ENCODE measurements at places on chromosomes 4 and X.

DNA sequence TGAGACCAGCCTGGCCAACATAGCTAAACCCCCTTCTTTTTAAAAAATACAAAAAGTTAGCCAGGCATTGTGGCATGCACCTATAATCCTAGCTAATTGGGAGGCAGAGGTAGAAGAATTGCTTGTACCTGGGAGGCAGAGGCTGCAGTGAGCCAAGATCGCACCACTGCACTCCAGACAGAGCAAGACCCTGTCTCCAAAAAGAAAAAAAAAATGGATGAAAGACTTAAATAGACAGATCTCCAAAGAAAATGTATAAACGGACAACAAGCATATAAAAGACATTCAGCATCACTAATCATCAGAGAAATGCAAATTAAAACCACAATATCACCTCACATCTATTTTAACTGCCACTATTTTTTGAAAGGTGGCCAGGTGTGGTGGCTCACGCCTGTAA, 6.6 kb upstream of the SAT1 start:
- DNase-seq, result no peak

DNA sequence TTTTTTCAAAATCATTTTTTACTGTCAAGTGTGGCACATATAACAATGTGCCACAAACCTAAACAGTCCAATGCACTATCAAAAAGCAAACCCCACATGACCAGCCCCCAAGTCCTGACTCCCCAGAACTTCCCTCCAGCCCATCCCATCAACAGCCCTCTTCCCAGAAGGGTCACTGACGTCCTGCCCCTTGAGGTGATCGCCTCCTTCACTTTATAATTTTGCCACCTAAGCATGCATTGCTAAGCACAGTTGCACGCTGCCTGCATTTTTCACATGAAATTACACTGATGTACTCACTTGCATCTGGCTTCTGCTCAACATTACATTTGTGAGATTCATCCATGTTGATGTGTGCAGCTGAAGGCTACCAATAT, 42.5 kb downstream of the HTRA3 start:
- DNase-seq, result no peak

DNA sequence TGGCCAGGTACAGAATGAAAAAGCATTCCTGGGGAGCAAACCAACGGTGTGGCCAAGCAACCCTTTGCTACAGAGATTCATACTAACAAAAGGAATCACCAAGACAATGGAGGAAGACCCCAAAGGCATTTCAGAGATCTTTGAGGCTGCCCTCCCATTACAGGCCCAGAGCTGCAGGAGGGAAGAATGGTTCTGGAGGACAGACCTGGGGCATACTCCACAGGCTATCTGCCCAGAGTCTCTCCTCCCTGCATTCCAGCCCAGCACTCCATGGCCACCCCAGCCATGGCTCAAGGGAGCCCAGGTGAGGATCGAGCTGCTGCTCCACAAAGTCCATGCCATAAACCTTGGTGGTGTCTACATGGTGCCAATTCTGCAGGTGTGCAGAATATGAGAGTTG, 81.9 kb downstream of the ATP11C start:
- no peak for DNase-seq

DNA sequence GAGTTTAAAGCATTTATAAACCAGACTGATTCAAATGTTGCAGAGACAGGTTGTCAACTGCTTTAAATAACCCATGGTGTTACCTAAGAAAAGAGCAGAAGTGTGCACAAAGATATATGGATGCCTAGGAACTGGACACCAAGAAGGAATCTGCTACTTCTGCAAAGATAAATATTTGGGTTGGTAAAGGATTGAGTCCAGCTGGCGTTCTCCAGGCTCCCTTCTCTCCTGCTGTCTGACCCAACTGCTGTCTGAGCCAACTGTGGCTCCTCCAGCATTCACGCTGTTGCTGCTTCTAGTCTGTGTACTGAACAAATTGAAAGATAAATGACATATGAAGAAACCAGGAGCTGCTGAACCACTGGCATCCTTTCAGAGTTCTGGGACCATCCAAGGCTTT, 1167.8 kb upstream of the PRKX start:
- DNase-seq, result no peak

DNA sequence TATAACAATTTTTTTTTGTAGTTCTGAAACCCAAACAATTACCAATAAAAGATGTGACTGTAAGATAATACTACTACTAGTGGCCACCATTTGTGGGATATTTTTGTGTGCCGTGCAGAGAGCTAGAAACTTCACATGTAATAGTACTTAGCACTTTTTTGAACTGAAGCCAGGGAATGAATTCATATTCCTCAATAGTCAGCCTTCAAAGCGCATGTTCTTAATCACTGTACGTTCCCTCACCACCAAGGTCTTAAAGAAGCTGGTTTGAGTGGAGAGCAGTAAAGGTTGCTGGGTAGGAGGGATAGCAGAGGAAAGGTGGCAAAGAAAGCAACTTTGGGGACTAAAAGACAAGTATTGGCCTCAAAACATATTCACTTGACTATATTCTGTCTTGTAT, 9.6 kb upstream of the RUFY3 start:
- no peak for DNase-seq

GRCh38 chr4:67071641-67072040, 473.7 kb downstream of the CENPC start:
- no peak for DNase-seq

DNA sequence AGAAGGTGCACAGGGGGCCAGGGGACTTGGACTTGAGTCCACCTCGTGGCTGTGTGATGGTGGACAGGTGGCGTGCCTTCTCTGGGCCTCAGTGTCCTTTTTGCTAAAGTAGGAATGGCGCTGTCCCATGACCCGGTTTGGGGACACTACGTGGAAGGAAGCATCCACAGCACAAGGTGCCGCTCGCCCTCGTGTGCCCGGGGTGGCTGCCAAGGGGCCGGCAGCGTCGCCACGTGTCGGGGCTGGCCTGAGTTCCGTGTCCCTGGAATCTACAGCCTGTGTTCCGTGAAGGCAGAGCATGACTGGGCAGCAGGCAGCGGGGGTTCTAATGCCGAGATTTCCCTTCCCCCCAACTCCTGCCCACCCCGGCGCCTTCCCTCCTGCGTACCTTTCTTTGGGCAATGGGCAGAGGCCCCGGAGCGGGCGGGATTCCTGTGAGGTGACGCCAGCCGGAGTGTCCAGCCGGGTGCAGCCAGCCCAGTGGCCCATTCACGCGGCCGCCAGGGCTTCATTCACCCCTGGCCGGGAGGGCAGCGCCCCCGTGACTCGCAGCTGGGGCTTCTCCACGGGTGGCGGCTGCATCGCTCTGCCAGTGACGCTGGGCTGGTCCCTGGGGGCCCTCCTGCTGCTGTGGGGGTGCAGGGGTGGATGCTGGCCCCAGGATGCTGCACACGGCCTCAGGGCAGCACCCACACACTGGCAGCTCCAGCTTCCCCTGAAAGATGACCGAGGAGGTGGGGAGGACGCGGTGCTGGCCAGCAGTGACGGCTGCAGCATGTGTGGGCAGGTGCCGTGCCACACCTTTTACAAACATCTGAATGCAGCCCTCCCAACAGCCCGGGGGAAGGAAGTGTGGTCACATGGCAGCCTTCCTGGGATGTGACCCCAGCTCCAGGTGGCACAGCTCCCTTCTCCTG, 21.2 kb downstream of the DOK7 start:
- no peak for DNase-seq

GRCh38 chr4:89108091-89108490, 3.2 kb upstream of the TIGD2 start:
- DNase-seq, result no peak

- DNase-seq, result no peak
Observed at GRCh38 chr4:2284934-2285612, 23.2 kb upstream of the MXD4 start.

GRCh38 chr4:155042014-155042413, 166.4 kb upstream of the NPY2R start:
- no peak for DNase-seq

DNA sequence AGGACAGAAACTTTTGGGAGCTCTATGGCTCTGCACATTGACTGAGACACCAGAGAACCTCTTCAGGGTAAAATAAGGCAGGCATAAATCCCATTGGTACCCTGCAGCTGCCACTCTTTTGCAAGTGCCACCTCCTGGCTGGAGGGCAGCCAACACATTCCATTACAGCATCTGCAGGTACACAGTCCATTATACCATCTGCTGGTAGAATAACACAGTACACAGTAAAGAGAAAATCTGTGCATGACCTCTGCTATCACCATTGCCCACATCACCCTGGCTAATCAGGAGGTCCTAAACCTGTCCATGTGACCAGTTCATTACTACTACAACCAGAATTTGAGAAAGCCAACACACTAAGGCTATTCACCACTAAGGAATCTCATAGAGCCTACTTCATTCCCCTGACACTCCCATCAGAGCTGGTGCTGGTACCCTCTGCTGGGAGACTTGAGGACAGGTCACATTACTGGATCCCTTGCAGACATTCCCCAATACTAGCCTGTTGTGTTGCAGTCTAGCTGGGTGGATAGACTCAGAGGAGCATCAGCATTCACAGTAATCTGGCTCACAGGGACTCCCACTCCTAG, 176.2 kb upstream of the TACR3 start:
- no peak for DNase-seq

DNA sequence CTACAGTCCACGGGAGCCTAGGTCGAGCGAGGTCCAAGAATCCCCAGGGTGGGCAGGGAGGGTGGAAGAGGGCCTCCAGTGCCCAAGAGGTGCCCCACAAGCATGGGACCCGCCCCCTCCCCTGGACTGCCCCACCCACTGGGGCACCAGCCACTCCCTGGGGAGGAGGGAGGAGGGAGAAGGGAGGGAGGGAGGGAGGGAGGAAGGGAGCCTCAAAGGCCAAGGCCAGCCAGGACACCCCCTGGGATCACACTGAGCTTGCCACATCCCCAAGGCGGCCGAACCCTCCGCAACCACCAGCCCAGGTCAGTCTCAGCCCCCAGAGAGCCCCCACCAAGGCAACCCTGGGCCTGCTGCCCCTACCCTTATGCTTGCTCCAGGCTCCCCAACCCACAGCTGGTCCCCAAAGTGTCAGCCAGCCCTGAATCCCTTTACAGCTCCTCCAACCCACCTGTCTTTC, at the start of gene GATA1:
Gene GATA1 (plus strand): TSS at position 250 of the 460 bp plus-strand sequence. CDS start 4,520 bp downstream, outside the sequence.
- DNase-seq, result no peak

DNA sequence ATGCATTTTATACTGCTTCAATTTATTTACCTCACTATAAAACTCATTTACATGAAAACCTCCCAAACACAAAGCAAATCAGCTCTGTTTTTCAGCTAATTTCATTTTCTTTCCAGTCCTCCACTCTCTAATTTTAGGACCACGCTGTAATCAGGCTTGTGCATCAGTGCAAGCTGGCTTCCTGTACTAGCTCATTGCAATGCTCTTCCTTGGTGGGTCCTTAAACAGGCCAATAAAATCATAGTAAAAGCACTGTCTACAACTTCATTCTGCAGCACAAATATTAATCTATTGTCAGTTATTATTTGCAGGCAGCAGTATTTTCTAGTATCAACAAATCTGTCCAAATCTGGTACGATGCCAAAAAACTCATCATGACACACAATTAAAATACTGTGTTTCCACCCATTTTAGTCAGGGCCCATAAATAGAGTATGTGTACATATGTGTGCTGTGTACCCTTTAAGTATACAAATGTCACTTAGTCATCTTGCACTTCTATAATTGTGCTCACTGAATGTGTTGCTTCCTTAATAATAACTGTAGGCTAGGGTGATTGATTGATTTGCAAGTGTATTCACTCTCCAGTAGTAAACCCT, 178.2 kb upstream of the HCCS start:
- no peak for DNase-seq

DNA sequence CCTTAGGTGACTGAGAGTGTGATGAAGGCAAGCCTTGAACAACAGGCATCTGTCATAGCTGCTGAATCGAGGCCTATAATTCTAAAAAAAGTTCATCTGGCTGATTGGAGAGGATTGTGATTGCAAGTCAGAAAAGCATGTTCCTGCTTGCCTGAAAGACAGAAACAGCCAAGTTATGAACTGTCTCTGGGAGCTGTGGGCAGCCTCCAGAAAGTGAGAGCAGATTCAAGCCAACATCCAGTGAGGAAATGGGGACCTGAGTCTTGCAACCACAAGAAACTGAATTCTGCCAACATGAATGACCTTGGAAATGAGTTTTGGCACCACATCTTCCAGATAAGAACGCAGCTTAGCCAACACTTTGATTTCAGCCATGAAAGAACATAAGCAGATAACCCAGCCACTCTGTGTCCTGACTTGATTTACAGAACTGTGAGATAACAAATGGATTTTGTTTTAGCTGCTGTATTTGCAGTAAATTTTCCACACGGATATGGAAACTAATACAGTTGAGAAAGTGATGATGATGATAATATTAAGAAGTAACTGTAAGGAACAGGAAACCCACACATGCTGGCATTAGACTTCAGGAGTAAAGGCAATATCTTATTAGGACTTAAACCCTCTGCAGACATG, 240.3 kb upstream of the NDST3 start:
- no peak for DNase-seq

DNA sequence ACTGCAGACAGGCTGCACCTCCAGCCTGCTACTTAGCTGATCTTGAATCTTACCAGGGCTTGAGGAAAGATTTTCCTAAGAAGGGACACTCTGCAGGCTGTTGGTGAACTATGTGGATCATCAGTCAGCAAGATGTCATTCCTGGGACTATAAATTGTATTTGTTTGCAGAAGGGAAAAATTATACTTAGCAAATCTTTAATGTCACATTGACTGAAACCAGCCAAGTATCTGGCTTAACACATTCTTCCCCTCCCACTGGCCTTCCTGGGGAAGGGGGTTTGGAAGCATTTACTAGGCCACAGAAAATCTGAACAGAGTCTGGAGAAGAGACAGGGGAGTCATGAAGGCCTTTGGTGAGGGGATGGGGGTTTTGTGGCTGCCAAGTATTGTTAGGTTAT, 156.7 kb upstream of the EOLA2 start:
- DNase-seq, result no peak

DNA sequence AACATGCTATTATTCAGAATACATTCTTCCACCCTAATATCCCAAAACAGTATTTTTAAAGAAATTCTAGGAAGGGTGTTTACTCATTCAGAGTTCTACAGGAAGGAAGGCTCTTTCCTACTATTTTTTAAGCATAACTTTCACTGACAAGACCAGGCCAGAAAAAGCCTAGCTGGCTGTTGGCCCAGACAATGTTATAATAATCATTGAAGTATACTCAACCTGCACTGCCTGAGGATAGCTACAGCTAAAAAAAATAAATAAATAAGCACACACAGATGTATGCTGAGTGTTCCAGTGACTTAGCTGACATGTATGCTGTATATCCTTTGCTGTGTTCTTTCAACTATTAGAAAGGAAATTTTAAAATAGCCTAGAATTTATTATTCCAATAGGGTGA, 145.8 kb upstream of the SPRY1 start:
- no peak for DNase-seq

- DNase-seq, result no peak
Observed at GRCh38 chr4:4559596-4559995, 17.7 kb upstream of the STX18 start.

- no peak for DNase-seq
Observed at GRCh38 chr4:38967260-38968095, 64.7 kb downstream of the TMEM156 start.

DNA sequence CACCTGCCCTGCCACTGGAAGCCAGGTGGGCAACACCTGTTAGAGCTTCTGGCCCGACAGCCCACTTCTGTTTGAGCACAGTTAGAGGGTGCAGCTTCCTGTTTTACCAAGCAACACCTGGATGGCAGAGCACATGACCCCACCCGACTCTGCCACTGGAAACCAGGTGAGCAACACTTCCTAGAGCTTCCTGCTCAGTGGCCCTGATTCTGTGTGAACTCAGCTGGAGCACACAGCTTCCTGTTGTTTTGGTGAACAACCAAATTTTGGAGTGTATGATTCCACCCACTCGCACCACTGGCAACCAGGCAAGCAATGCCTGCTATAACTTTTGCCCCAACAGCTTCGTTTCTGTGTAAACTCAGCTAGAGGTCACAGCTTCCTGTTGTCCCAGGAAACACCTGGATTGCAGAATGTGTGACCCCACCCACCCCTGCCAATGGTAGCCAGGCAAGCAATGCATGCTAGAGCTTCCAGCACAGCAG, 163.8 kb upstream of the KLF8 start:
- DNase-seq, result no peak

All from stimulated activated CD8-positive, alpha-beta memory T cell treated with anti-CD3 and anti-CD28 coated beads, Interleukin-4, amount 100 ng/mL, for 4 hours (primary cell).